B cell (primary cell): ENCODE measurements at places on chromosomes 2 and 18.
A peak's percentile ranks its signal among the peaks of the same experiment; 100 is the strongest.

DNA sequence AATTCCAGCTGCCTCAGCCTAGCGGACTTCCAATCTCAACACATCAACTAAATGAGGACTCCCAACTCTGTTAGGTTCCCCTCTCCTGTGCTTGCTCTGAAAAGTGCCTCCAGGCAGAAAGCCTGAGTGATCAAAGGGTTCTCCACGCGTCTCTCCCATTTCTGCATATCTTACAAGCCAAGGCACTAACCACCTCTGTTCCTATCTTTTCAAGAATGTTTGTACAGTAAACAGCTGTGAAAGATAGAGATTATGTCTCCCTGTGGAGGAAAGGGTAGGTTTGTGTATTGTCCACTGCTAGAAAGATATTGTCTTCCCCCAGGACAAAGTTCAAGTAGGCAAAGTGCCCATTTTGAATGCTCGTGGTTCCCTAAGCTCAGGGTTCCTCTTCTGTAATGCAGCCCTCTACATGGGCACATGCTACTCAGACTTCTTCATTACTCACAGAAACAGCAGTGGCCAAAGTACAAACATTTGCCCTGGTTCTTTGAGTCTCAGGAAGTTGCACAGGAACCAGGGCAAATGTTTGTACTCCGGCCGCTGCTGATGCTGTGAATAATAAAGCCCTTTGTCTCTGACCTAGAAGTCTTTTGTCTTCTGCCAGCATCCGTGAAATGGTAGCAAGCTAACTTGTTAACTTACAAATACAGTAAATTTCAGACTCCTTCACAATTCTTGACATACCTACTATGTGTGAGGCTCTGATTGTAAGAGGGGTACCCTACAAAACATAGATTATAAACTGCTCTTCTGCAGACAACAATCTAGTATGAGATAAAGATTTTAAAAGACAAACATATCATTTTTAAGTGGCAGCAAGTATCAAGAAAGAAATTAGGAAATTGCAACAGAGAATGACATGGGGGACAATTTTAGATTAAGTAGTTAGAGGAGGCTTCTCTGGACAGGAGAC, 44.5 kb downstream of the PKDCC start:
- H3K36me3 ChIP-seq: no peaks in the 10 kb centered on the region
- no peaks in the 10 kb centered on the region for H3K27me3 ChIP-seq
- peaks cover 14% of the 10 kb centered on the region for H3K4me1 ChIP-seq
- H3K27ac ChIP-seq: no peak overlapping the region

DNA sequence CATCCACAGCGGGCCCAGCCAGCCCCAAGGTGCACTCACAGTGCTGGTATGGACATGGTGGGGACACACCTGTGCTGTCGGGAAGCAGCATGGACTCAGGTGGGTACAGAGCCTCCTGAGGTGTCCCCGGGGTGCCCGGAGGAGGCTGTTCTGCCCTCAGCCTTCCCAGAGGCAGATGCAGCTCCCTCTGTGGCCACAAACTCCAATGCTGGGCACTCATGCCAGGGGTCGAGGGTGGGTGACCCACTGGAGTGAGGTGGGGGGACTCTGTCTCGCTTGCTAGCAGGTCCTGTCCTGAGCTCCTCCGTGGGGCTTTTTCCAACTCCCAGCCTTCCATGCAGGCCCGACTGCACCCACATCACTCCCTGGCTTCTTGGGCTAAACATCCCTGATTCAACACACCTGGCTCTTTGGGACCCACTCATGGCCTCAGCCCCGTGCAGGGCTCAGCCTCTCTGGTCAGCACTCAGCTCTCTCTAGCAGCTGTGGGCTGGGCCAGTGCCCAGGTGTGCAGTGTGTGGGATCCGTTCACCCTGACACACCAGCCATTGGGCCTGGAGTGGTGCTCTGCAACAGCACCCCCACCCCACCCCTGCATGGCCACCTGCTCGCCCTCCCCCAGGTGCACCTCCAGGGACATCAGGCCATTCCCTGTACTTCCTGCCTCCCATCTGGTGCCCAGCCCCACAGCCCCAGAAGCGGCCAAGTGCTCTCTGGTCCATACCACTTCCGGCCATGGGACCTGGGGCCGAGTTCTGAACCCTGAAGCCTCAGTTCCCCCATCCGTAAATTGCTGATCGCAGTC, 16.0 kb downstream of the RAMP1 start:
- no peaks in the 10 kb centered on the region for H3K27me3 ChIP-seq
- no peak overlapping the region for H3K4me3 ChIP-seq
- no peak overlapping the region for H3K27ac ChIP-seq
- DNase-seq: no peak
- no peaks in the 10 kb centered on the region for H3K36me3 ChIP-seq
- H3K4me1 ChIP-seq: no peaks in the 10 kb centered on the region

DNA sequence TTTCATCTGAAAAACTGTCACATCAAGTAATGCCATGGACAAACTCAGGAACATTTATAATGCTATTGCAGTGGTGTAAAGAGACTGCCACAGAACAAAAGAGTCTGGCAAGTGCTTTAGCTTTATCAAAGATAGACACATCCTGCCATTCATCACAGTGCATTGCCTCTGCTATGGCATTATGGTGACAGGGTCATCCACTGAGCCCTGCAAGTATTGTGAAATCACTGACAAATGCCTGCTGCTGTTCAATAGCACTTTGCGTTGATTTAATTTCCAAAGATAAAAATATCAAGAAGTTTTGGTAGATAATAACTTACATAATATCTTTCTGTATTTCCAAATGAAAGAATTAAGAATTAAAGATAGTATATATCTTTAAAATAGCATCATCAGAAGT, 38.7 kb downstream of the NYAP2 start:
- H3K27ac ChIP-seq: no peak overlapping the region
- no peaks in the 10 kb centered on the region for H3K27me3 ChIP-seq
- no peaks in the 10 kb centered on the region for H3K4me1 ChIP-seq

GRCh38 chr18:25814841-25815458, 275.5 kb downstream of the SS18 start:
- H3K27ac ChIP-seq: no peak overlapping the region
- no peak overlapping the region for H3K4me3 ChIP-seq
- H3K27me3 ChIP-seq: no peaks in the 10 kb centered on the region
- no peak for DNase-seq

DNA sequence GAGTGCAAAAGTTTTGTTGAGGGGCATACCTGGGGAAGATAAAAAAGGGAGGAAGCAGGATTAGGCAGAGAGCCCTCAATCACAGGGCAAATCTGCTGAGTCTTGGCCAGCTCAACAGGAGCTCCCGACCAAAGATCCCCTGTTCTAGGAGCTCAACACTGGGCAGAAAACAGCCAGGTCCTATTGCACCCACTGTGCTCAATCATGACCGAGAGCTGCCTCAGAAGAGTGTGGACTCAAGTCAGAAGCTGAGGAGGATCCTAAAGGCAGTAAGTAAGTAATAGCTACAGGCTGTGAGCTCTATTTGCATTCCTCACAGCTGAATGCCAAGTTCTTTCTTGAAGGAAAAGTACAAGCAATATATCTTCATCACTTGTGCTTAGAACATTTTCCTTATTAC, 334.4 kb upstream of the NRP2 start:
- no peak overlapping the region for H3K4me3 ChIP-seq
- H3K27me3 ChIP-seq: no peaks in the 10 kb centered on the region
- DNase-seq: no peak

GRCh38 chr18:22169011-22169888, at the start of gene GATA6:
Gene GATA6, plus strand, starts transcription at chr18:22169589. Its CDS starts 1,556 bp downstream, at chr18:22171145.
- H3K36me3 ChIP-seq: no peaks in the 10 kb centered on the region
- H3K4me3 ChIP-seq: peak within 1 kb of the TSS; percentile 25
- H3K4me1 ChIP-seq: peaks cover 16% of the 10 kb centered on the region
- H3K27me3 ChIP-seq: peaks cover 76% of the 10 kb centered on the region
- H3K27ac ChIP-seq: no peak within 1 kb of the TSS
- no peak for DNase-seq

DNA sequence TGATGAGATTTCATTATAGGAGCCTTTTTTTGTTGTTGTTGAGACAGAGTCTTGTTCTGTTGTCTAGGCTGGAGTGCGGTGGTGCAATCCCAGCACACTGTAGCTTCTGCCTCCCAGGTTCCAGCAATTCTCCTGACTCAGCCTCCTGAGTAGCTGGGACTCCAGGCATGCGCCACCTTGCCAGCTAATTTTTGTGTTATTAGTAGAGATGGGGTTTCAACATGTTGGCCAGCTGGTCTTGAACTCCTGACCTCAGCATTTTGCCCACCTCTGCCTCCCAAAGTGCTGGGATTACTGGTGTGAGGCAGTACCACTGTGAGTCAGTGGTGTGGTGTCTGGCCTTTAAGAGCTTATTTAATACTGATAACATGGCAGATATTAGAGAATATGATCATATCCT, 60.1 kb downstream of the MOB4 start:
- H3K4me1 ChIP-seq: no peaks in the 10 kb centered on the region
- no peak overlapping the region for H3K27ac ChIP-seq
- DNase-seq: no peak
- H3K36me3 ChIP-seq: no peaks in the 10 kb centered on the region
- no peak overlapping the region for H3K4me3 ChIP-seq
- no peaks in the 10 kb centered on the region for H3K27me3 ChIP-seq

GRCh38 chr18:45764000-45764686, 40.2 kb downstream of the SLC14A1 start:
- no peak overlapping the region for H3K4me3 ChIP-seq
- DNase-seq: no peak
- H3K27ac ChIP-seq: no peak overlapping the region
- H3K27me3 ChIP-seq: peaks cover 14% of the 10 kb centered on the region
- no peaks in the 10 kb centered on the region for H3K4me1 ChIP-seq
- no peaks in the 10 kb centered on the region for H3K36me3 ChIP-seq

GRCh38 chr2:61141151-61141550, 20.8 kb upstream of the C2orf74 start:
- H3K4me3 ChIP-seq: no peak overlapping the region
- H3K27ac ChIP-seq: no peak overlapping the region
- H3K36me3 ChIP-seq: no peaks in the 10 kb centered on the region
- peaks cover 8% of the 10 kb centered on the region for H3K4me1 ChIP-seq
- DNase-seq: no peak

DNA sequence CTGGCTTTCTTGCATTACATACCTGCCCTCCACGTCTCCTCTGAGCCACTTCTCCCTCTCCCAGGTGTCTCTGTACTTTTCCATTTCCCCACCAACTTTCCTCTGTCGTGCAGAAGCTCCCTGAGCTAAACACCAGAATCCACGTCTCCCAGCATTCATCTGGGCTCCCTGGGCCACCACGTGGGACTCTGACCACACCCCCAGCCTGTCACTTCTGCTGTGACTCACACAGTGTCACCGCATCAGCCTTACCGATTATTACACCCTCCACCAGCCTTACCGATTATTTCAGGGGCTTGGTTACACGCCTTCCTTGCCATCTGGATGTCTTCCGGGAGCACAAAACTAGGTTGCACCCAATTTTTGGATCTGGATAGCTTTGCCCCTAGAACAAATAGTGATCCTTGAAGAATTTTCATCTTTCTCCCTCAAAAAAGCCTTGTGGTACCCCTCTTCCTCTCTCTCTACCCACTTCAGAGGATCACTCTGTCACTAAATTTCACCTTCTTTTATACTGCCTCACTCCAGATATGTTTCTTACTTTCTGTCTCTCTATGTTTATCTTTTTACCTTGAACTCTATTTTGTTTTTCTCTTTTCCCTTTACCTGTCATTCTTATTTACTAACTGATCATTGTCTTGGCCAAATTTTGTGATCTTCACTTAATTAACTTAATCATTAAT, 136.9 kb upstream of the CAB39 start:
- no peak overlapping the region for H3K27ac ChIP-seq
- H3K4me1 ChIP-seq: peaks cover 26% of the 10 kb centered on the region
- no peak overlapping the region for H3K4me3 ChIP-seq
- H3K36me3 ChIP-seq: no peaks in the 10 kb centered on the region
- DNase-seq: no peak
- H3K27me3 ChIP-seq: no peaks in the 10 kb centered on the region

- H3K27ac ChIP-seq: no peak overlapping the region
- H3K4me3 ChIP-seq: no peak overlapping the region
- H3K4me1 ChIP-seq: peaks cover 18% of the 10 kb centered on the region
- H3K27me3 ChIP-seq: no peaks in the 10 kb centered on the region
These were observed 2.8 kb upstream of the MXD1 start for GRCh38 chr2:69911985-69912563.

DNA sequence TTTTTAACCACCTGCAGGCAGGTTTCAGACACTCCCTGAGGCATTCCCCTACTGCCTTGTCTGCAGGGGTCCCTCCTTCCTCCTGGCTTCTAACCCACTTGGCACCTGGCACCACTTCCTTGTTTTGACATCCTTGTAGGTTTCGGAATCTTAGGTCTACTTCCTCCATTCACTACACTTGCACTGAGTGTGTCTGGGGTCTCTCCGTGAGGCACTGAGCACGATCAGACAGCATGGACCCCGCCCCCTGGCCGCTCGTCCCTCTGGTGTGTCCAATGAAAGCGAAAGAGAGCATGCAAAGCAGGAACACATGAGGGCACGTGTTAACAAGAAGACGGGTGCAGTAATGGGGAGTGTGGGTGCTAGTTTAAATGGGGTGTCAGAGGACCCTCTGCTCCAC, 63.8 kb downstream of the HAUS1 start:
- no peaks in the 10 kb centered on the region for H3K36me3 ChIP-seq
- peak; percentile 93 for DNase-seq
- no peak overlapping the region for H3K4me3 ChIP-seq
- peaks cover 12% of the 10 kb centered on the region for H3K4me1 ChIP-seq
- peak overlapping the region; percentile 81 for H3K27ac ChIP-seq

DNA sequence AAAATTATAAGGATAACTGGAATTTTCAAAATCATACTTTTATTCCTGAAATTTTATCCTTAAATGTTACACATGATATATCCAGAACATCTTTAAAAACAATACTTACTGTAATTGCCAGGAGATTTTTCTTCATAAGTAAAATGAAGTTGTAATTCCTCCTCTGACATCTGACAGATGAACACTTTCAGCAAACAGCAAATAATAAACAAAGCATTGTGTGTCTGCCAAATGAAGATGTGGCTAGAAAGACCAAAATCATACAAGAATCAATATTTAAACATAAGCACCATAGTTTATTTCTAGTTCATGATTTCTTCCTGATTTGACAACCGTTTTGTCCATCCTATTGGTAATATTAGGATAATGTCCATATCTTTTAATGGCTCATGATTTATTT, 82.0 kb downstream of the DYM start:
- no peak overlapping the region for H3K4me3 ChIP-seq
- H3K27ac ChIP-seq: no peak overlapping the region
- no peaks in the 10 kb centered on the region for H3K4me1 ChIP-seq
- DNase-seq: no peak
- H3K36me3 ChIP-seq: peaks cover 15% of the 10 kb centered on the region

DNA sequence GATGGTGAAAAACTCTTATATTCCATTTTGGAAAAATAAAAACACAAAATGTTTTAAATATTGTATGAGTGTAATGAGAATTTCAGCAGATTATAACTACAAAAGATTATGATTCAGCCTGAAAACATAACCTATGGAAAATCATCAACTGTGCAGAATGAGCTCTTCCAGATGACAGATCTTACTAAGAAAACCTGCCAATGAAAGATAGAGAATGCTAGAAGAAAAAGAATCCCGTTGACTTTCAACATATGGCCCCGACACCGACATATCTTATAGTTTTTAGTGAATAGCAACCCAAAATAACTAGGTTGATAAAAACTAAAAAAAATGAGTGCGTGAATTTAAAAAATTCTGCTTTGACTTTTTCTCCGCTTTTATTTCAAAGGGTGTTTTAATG, 178.0 kb downstream of the BABAM2 start:
- no peak overlapping the region for H3K27ac ChIP-seq
- H3K4me1 ChIP-seq: no peaks in the 10 kb centered on the region
- H3K27me3 ChIP-seq: no peaks in the 10 kb centered on the region
- DNase-seq: no peak
- no peaks in the 10 kb centered on the region for H3K36me3 ChIP-seq
- no peak overlapping the region for H3K4me3 ChIP-seq

- no peak overlapping the region for H3K27ac ChIP-seq
- no peaks in the 10 kb centered on the region for H3K4me1 ChIP-seq
- no peaks in the 10 kb centered on the region for H3K27me3 ChIP-seq
- DNase-seq: no peak
These were observed 139.5 kb downstream of the LRRC30 start for GRCh38 chr18:7370375-7370774.
